ENCODE measurements at places on chromosomes 16 and 17. TPM values are rescaled to one million over a fixed set of nuclear protein-coding genes. Genes with fewer than 3 reads are reported as not detected.

GRCh38 chr16:48300391-48300856, 53.1 kb upstream of the ABCC11 start:
- H3K27me3 ChIP-seq: no peaks in the 10 kb centered on the region
- no peak overlapping the region for H3K4me3 ChIP-seq
- H3K4me1 ChIP-seq: no peaks in the 10 kb centered on the region
- DNase-seq: peak; percentile 20

Gene BAIAP3
- total RNA-seq: 0.59 TPM

DNA sequence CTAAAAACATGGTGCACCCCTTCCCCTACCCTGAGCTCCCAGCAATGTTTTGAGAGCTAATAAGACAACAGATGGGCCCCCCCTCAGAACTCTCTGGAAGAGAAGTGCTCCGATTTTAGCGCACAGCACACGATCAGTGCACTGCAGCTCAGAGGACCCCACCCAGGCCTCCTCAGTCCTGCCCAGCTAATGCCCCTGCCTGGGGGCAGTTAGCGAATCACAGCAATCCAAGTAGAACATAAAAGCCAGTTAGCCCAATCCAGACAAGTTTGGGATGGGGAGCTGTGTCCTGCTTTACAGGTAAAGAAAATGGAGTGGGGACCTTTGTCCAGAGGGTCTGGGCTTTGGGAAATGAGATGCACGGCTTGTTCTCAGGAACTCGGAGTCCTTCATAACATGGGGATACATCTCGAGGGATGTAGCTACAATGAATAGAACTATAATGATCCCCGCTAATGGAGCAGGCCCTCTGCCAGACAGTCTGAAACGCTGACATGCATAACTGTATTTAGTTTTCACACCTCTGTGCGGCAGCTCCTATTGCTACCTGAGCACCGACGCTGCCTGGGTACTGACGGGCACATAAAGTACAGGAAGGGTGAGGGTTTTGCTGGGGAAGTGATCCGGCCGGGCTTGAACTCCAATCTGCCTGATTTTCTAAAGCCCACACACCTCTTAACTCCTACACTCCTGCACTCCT, 29.7 kb upstream of the CDC42EP4 start:
- H3K36me3 ChIP-seq: no peaks in the 10 kb centered on the region
- no peak overlapping the region for H3K4me3 ChIP-seq
- no peak for DNase-seq
- peak overlapping the region; percentile 89 for H3K27ac ChIP-seq
- H3K4me1 ChIP-seq: peaks cover 17% of the 10 kb centered on the region
- H3K27me3 ChIP-seq: no peaks in the 10 kb centered on the region

Gene ADAM11
- 1.5 TPM for total RNA-seq

DNA sequence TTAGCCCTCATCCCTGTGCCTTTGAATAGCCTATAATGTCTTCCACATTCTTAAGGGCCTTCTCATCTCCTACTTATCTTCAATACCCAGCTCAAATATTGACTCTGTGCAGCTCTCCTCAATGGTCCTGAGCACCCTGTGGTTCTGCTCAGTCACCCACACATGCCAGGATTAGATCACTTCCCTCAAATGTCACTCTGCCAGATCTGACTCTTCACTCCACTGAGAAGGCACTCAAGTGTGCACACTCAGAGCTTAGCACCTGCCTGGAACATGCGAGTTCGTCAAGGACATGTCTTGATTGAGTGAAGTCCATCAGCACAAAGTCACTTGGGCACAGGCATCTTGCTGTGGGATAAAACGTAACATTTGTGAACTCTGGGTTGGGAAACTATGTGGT, 404.8 kb downstream of the CDH13 start:
- H3K27ac ChIP-seq: no peak overlapping the region
- H3K27me3 ChIP-seq: no peaks in the 10 kb centered on the region
- H3K4me3 ChIP-seq: no peak overlapping the region
- no peaks in the 10 kb centered on the region for H3K36me3 ChIP-seq

DNA sequence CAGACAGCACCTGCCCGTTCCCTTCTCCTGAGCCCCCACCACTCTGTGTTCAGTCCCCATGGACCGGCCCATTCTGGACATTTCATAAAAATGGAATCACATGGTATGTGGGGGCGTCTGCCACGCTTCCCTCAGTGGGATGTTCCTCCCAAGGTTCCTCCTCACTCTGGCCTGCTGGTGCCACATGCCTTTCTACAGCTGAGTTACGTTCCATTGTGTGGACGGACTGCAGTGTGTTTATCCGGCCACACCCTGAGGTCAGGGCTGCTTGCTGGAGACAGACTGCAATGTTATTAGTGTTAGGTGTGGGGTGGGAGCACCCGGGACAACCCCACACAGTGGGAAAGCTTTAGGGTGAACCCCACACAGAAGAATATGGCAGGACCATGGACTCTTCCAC, 5.9 kb upstream of the AATK start:
- no peak overlapping the region for H3K27ac ChIP-seq
- H3K4me1 ChIP-seq: no peaks in the 10 kb centered on the region
- H3K27me3 ChIP-seq: no peaks in the 10 kb centered on the region
- DNase-seq: no peak
- no peaks in the 10 kb centered on the region for H3K36me3 ChIP-seq

GRCh38 chr17:59178266-59178985, 22.9 kb downstream of the PRR11 start:
- no peaks in the 10 kb centered on the region for H3K36me3 ChIP-seq
- DNase-seq: no peak
- H3K4me3 ChIP-seq: no peak overlapping the region
- no peaks in the 10 kb centered on the region for H3K27me3 ChIP-seq
- H3K4me1 ChIP-seq: no peaks in the 10 kb centered on the region
- H3K27ac ChIP-seq: no peak overlapping the region

Gene TEX14
- total RNA-seq: 0.28 TPM

DNA sequence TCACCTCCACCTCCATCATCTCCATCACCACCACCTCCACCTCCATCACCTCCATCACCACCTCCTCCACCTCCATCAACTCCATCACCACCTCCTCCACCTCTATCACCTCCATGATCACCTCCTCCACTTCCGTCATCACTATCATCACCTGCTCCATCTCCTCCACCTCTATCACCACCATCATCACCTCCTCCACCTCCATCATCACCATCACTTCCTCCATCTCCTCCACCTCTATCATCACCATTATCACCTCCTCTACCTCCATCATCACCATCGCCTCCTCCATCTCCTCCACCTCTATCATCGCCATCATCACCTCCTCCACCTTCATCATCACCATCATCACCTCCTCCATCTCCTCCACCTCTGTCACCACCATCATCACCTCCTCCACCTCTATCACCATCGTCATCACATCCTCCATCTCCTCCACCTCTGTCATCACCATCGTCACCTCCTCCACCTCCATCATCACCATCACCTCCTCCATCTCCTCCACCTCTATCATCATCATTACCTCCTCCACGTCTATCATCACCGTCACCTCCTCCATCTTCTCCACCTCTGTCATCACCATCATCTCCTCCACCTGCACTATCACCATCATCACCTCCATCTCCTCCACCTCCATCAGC, 27.0 kb downstream of the ADGRG5 start:
- DNase-seq: no peak
- H3K4me1 ChIP-seq: no peaks in the 10 kb centered on the region
- no peaks in the 10 kb centered on the region for H3K27me3 ChIP-seq

DNA sequence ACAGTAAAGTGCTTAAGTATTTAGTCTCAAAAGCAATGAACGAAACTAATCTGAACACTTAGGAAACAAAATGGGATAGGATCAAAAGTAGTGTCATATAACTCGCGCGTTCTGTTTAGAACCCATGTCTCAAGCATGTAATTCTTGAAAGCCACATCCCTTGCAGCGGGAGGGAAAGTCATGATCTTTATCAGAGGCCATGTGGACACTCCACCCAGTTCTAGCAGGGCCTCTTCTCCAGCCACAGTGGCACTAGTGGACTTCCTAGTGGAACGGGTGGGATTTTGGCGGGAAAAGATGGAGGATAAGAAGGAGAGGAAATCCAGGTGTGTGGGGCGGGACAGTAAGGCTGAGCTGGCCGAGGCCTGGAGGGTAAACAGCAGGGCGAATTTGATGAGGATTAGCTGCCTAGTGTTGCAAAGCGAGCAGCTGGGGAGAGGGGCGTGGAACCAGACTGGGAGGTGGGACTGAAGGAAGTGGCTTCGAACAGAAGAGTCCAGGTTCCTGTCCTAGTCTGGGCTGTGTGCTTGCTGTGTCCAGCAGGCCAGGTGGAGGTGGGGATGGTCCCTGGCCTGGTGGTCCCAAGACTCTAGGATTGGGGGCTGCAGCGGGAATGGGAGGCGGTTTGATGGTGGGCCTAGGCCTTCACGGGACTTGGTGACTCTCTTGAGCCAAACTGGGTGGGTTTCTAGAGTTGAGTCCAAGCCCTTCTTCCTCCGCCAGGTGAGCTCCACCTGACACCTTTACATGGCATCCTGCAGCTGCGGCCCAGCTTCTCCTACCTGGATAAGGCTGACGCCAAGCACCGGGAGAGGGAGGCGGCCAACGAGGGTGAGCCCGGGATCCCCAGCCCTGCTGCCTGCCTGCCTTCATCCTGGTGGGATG, 15.9 kb downstream of the POLR3E start:
- no peaks in the 10 kb centered on the region for H3K27me3 ChIP-seq
- H3K4me1 ChIP-seq: no peaks in the 10 kb centered on the region
- H3K27ac ChIP-seq: no peak overlapping the region
- H3K36me3 ChIP-seq: no peaks in the 10 kb centered on the region

Gene CCT6B
- 5.3 TPM for total RNA-seq

GRCh38 chr17:74491626-74492025, 25.2 kb downstream of the CD300A start:
- H3K4me3 ChIP-seq: no peak overlapping the region
- H3K36me3 ChIP-seq: no peaks in the 10 kb centered on the region
- no peak for DNase-seq
- no peaks in the 10 kb centered on the region for H3K27me3 ChIP-seq
- H3K27ac ChIP-seq: no peak overlapping the region

Gene SOST
- not detected for total RNA-seq

DNA sequence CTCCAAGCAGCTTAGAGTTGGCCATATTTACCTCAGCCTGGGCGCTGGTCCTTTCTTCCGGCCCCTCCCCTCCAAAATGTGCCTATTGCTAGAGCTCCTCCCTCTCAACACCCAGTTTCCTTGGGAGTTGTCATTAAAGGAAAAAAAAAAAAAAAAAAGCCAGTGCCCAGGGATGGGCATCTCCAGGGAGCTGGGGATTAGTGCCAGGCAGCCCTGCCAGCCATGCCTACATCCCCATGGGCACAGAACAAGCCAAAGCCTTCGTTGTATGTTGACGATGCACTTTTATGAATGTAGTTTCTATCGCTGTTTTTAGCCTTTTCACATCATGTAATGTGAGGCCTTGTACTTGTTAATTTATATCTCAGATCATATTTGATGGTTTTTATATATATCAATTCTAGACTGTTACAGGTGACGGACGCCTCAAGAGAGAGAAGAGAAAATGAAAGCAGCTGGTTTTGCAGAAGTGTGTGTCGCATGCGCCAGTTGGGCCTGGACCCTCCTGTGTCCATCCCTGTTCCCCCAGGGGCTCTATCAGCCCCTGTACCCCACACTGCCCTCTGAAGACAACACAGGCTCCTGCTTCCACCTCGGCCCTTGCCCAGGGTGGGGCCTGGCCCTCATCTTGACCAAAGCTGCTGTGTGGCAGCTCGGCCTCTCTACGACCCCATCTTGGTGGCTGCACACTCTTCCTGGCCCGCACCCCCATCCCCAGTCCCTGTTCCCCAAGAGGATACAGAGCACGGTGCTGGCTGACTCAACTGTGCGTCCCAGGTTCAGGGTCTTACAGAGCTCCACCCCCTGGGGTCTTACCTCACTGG, 4.8 kb downstream of the LIMD2 start:
- H3K4me3 ChIP-seq: no peak overlapping the region
- no peaks in the 10 kb centered on the region for H3K4me1 ChIP-seq
- no peaks in the 10 kb centered on the region for H3K27me3 ChIP-seq
- no peaks in the 10 kb centered on the region for H3K36me3 ChIP-seq
